ENCODE measurements at places on chromosomes 1 and 21.

DNA sequence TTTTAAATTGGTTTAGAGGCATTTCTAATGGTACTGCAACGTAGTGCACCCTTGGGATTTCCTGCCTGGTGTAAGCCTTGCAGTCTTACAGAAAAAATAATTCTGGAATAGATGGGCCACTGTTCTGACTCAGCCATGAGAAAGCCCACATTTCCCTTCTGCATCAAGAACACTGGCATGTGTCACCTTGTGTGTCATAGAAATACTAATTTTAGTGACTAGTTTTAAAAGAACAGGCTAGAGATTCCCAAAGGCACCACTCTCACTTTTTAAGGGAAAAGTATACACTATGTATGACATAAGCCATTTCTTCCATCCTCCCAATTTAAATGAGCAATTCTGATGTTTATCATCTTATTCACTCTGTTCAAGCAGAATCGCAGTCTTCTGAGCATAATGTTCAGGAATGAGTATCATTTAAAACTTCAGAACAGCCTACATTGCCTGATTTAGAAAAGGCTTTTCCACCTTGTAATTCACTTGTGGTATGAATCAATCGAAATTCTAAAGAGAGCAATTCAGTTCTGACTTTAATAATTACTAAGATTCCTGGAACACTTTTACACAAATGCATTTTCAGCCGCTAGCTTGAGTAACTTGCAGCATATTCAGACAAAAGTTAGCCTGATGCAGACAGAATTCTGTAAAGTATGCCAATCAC lies 18.8 kb downstream of the RGS13 start:
- no peak for DNase-seq

DNA sequence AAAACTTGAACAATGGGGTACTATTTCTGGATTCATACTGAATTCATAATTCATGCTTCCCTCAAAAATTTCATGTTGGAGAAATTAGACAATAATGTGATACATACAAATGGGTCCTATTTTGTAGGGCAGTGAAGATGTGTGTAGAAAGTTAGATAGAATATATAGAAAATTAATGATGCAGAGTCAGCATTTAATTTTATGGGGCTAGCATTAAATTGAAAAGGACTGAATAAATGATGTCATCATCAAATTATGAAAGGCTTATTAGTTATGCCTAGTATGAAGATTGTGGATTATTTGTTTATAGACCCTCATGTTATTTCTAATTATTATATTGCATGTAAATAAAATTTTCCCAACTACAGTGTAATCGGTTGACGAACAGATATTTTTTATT lies 119.1 kb downstream of the ADGRL4 start:
- no peak for DNase-seq

DNA sequence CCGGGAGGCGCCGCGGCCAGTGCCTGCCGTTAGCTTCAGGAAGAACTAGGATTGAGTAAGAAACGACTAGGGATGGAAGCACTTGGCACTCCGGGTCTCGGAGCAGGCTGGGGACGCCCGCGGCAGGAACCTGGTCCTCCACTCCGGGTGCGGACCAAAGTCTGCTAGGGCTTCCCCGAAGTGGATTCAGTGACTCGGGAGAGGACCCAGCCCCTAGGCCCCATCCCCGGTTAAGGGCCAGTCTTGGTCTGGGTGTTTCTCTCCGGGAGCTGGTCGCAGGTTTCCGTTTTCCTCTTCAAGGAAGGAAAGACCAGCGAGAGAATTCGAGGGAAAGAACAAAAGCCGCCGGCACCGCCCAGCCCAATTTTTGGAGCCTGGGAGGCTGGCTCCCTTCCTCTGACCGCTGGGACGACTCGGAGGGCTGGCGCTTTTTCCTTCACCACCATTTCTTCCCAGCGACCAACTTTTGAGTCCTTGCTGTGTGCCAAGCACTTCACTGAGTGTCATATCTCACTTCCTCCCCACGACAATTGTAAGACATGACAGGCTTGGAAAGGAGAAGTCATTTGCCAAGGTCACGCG lies 16.8 kb upstream of the STMN1 start:
- no peak for DNase-seq

DNA sequence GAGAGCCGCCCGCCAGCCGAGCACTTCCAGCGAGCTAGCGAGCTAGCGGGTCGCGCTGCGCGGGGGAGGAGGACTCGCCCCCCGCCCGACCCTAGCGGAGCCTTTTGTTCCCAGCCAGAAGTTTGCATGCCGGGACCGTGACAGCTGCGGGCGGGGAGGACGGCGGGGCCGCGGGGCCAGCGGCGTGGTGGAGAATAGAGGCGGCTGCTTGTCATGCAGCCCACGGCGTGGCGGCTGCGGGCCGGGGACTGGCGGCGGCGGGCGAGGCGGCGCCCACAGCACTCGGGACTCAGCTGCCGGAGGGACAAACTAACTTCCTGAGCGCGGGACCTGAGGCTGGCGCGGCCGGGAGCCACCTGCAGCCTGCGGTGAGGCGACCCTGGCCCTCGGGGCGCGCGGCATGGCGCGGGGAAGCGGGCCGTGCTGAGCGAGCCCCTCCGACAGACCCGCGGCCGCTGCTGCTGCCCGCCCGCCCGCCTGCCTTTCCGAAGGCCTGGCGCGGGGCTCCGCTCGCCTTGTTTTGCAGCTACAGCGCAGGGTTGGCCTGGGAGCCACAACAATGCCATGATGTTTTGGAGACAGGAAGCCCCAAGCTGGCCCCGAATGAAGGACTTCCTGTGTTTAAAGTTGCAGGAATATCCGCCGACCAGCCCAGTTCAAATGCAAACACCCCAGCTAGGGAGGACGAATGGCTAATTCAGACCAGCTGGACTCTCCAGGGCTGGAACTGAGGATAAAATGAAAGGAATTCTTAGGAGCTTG lies 82.2 kb upstream of the BMP8A start:
- DNase-seq = no peak

DNA sequence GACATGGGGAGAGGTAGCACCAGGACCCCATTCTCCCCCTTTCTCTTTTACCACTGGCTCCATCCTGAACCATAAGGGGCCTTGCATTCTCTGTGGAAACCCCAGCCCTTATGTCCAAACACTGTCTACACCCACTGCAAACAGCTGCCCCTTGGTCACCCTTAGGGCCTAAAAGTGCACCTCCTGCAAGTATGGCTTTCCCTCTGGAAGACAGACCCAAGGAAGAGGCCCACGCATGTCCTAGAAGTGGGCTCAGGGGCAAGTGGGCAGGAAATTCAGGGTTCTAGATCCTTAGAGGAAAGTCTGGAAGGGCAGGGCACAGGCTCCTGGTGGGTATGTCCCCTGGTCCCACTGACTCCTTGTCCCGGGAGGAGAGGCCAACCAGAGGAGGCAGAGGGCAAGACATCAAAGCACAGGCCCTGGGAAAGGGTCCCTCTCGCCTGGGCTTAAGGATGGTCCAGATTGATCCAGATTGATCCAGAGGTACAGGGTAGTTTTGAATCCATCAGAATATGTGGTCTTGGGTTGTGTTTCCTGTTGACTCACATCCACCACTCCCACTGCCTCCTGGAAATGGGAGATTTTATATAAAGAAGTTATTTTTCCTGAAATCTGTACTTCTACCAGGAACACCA lies 150.9 kb downstream of the GRIK3 start:
- DNase-seq = no peak

GRCh38 chr1:66415866-66416265 lies 118.1 kb upstream of the SGIP1 start:
- no peak for DNase-seq

- no peak for DNase-seq
These were observed 11.2 kb upstream of the FMOD start for GRCh38 chr1:203361945-203362719.

DNA sequence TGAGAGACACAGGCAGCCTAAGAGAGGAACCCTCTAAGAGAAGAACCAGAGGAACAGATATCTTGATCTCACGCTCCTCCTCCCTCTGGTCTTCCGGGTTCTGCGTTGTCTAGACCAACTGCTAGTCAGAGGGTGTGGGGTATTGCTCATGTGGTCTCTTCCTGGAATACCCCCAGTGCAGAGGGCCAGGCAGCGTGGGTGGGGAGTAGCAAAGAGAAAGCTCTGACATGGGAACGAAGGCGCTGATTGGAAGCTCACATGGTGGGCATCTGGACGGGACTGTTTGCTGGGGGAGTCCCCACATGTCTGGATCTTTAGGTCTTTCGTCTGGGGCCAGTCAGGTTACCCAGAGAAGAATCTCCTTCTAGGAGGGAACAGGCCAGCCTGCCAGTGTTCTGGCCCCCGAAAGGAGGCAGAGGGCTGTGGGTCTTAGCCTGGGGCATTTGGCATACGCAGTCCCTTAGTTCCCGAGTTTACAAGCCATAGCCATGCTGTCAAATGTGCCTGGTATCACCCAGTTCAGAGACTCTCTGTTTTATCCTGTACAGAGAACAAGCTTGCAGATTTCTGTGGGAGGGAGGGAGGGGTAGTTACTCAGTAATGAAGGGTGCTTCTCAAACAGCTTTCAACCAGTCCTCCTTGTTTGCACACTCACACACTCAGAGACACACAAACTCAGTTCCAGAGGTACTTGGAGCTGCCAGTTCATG lies 18.3 kb upstream of the IL6R start:
- peak; percentile 57 for DNase-seq

GRCh38 chr1:156160743-156161171 lies 7.4 kb downstream of the SEMA4A start:
- peak; percentile 34 for DNase-seq

- no peak for DNase-seq
These were observed 352.0 kb downstream of the USH2A start for GRCh38 chr1:216071262-216071661.

DNA sequence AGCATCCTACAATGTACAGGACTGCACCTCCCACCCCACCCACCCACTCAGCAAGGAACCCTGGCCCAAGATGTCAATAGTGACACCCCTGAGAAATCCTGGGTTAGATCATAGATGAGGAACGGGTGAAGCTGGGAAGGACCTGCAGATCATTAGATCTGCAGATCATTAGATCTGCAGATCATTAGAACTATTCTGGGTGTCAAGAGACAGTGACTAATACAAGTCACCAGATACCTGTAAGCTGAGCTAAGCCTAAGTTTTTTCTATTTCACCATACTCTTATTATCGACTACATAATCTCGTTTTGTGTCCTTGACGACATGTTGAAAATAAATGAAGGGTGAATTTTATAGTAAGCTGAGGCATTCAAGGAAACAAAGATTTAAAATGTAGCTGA lies 325.7 kb downstream of the DUSP10 start:
- DNase-seq = no peak

DNA sequence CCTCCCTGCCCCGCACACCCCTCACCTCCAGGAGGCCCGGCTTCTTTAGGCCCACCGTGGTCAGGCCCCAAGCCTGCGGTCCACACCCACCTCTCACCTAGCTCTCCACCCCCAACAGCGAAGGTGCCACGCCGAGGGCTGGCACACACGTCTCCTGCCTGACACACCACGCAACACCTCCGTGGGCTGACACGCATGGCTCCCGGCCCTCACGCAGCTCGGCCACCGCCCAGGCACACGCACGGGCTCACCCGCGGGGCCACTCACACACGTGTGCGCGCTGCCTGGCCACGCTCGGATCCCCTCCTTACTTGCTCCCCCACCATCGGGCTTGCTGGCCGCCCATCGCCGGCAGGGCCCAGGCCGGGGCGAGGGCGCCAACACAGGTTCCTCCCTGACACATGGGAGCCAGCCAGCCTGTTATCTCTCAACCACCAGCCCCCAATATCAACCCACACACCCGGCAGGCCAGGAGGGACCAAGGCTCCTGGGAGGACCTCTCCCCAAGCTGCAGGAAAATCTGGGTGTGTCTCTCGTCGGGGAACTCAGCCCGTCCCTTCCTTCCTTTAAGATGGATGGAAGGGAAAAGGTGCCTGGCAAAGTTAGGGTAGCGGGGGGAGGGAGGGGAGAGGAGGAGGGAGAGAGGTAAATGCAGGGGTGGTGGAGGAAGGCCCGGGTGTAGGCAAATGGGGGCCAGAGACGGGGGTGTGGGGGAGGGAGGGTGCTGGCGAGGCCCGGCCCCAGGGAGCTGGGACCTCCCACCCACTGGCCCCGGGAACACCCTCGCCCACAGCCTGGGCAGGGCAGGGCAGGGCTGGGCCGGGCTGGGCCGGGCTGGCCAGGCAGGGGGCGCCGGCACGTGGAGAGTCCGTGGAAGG lies 546 bp downstream of the ELOVL1 start:
- DNase-seq = no peak

DNA sequence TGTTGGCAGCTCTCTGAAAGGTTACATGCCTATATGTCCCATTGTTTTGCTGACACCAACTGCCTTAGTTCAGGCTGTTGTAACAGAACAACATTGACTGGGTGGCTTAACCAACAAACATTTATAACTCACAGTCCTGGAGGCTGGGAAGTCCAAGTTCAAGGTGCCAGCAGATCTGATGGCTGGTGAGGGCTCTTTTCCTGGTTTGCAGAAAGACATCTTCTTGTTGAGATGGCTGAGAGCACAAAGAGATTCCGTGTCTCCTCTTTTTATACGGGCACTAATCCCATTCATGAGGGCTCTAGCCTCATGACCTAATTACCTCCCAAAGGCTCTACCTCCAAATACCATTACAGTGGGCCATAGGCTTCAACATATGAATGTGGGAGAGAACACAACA lies 10.2 kb upstream of the STMN1 start:
- no peak for DNase-seq

DNA sequence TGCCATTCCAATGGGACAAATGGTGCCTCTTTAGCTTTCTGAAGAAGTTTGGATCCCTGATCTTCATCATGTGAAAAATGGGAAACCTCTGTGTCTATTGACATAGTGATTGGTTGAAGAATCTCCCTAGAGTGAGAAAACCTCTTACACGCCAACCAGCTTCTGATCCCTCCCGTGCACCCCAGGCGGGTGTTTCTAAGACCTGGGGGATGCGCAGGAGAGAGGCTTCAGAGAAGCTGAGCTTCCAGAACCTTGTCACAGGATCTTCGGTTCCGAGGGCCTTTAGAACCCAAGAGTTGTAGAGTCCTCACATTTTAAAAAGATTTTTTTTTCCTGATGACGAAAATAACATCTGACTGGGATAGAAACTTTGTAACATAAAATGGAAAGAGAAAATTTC lies 11.3 kb downstream of the PODN start:
- DNase-seq = no peak

DNA sequence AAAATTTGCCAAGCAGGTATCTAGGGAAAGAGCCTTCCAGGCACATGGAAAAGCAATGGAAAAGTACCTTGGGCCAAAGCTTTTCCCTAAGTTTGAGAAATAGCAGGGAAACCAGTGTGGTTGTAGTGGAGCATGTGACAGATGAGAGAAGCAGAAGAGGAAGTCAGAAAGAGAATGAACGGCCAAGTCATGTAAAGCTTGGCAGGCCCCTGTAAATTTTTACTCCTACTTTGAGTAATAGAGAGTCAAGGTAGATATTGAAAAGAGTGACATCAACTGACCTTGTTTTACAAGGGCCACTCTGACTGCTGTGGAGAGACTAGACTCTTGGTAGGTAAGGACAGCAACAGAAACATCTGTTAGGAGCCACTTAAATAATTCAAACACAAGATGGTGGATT lies 180.9 kb upstream of the PRMT6 start:
- DNase-seq = no peak

DNA sequence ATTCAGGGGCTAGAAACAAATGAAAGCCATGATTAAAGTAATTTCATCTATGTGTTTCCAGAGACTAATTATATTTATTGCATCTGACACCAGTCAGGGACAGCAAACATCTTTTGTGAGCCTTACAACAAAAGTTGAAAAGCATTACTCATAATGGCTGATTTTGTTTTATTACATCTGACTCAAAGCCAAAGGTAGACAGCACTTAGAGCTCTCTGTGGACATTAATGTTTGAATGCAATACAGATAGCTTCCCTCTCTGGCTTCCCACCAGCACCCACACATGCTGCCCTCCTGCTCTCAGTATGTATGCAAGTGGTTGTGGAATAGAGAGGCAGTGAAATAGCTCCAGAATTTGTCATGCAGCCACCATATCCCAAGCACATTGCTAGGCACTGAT lies 198.7 kb downstream of the SETD4 start:
- DNase-seq = no peak

GRCh38 chr1:53048960-53049573 lies 12.9 kb upstream of the PODN start:
- no peak for DNase-seq

Data from activated CD4-positive, alpha-beta T cell treated with anti-CD3 and anti-CD28 coated beads for 1 hour (primary cell).